ENCODE measurements at places on chromosomes 11 and 22. TPM values are rescaled to one million over a fixed set of nuclear protein-coding genes. Genes with fewer than 3 reads are reported as not detected.

- no peak overlapping the region for H3K4me3 ChIP-seq
- H3K4me1 ChIP-seq: no peaks in the 10 kb centered on the region
- DNase-seq: no peak
- no peaks in the 10 kb centered on the region for H3K27me3 ChIP-seq
Measured at GRCh38 chr22:49616356-49617231, 211.1 kb downstream of the BRD1 start.

DNA sequence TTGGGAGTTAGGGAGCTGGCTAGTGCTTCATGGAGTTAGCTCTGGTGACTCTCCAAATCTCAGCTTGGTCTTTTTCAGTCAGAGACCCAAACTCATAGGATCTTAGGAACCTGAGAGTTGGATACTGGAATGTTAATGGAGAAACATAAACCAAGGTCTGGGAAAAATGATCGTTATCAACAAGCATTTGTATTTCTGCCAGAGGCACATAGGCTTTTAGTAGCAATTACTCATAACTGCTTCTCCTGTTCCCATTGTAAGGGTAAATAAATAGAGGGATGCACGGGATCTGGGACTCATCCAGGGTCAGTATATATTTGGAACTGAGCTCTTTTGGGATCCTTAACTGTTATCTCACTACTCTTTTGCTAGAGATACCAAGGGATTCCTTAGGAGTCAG is 4.8 kb downstream of the BARX2 start:
- DNase-seq: no peak
- H3K4me3 ChIP-seq: no peak overlapping the region
- H3K27me3 ChIP-seq: peaks cover 51% of the 10 kb centered on the region
- H3K4me1 ChIP-seq: peaks cover 7% of the 10 kb centered on the region

DNA sequence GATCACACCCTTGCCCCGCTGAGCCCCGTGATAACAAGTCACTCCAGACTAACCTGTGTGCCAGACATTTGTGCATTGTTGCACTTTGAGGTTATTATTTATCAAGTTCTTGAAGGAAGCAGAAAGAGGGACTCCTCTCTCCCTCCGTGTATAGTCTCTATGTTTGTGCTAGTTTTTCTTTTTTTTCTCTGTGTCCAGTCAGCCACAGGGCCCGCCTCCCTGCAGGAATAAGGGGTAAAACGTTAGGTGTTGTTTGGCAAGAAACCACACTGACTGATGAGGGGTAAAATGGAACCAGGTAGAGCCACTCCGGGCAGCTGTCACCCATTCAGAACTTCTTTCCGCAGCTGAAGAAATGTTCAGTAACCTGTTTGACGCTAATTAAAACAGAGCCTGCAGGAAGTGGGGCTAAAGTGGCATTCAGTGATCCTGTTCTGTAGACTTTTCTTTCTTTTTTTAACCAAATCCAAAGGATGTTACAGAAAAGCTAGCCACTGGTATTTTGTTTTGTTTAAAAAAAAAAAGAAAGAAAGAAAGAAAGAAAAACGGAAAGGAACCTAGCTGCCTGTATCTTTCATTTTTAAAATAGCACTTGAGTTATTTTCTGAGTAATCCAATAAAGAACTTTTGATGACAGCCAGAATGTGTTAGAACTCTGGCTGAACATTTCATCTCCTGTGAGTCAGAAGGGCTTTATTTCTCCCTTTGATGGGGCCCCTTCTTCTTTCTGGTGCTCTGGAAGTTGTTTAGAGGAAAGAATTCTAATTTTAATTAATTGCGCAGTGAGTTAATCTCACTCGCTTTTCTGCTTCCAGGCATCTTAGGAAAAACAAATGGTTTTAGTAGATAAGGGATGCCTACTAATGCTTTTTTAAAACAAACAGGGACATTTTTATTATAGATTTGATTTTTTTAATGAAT is 58.2 kb downstream of the COMMD9 start:
- H3K36me3 ChIP-seq: no peaks in the 10 kb centered on the region
- no peak overlapping the region for H3K27ac ChIP-seq
- peaks cover 5% of the 10 kb centered on the region for H3K27me3 ChIP-seq
- no peaks in the 10 kb centered on the region for H3K4me1 ChIP-seq
- H3K4me3 ChIP-seq: no peak overlapping the region

DNA sequence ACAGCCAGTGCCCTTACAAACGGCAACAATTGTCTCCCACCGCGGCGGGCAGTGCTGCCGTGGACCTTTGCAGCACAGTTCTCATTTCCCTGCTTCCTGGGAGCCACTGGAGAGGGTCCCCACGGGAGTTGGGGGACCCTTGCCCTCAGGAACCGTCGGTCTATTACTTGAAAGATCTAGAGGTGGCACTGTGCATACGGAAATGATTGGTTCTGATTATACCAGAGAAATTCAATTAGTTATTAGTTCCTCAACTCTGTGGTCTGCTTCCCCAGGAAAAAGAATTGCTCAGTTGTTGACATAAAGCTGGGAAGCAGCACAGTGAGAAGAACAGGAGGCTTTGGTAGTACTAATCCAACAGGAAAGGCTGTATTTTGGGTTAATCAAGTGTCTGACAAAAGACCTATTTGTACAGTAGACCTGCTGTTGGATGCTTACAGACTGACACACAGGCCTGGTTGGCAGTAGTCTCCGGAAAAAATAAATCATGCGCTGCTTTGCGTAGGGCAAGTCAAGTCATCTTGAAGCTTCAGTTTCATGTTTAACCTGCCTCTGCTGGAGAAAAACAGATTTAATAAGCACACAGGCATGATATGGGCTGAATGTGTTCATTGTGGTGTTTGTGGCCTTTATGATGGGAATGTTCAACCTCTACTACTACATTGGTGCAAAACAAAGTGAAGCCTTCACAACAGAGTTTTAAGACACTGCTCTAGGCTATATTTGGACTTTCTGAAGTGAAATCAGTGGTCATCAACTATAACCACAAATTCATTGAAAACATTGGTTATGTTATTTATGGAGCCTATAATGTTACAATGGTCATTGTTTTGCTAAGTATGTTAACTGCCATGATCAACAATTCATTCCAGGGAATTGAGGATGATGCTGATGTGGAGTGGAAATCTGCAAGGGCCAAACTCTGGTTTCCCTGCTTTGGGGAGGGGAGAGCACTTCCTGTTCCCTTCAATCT is 54.6 kb upstream of the SC5D start:
- peaks cover 22% of the 10 kb centered on the region for H3K4me1 ChIP-seq
- H3K36me3 ChIP-seq: no peaks in the 10 kb centered on the region
- H3K4me3 ChIP-seq: no peak overlapping the region

GRCh38 chr11:119774172-119774763 is 45.3 kb upstream of the NECTIN1 start:
- H3K4me3 ChIP-seq: no peak overlapping the region
- peak; percentile 40 for DNase-seq
- no peak overlapping the region for H3K27ac ChIP-seq
- H3K27me3 ChIP-seq: no peaks in the 10 kb centered on the region
- H3K36me3 ChIP-seq: no peaks in the 10 kb centered on the region
- H3K4me1 ChIP-seq: no peaks in the 10 kb centered on the region

- H3K27ac ChIP-seq: no peak overlapping the region
- DNase-seq: peak; percentile 67
- H3K36me3 ChIP-seq: no peaks in the 10 kb centered on the region
- no peak overlapping the region for H3K4me3 ChIP-seq
Measured at GRCh38 chr11:65468874-65469333, 29.9 kb upstream of the MALAT1 start.

DNA sequence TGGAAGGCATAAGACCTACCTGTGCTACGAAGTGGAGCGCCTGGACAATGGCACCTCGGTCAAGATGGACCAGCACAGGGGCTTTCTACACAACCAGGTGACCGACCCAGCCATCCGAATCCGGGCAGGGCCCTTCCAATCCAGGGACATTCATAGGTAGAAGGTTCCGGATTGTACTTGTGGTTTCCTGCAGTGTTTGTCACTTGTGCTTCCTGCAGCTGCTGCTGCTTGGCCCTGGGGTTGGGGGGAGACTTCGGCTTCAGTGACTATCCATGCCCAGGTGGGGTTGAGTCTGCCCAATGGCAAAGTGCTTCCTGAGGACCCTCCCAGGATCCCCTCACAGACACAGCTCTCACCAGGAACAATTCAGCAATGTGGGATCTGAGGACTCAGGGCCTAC is 2.2 kb downstream of the APOBEC3A start:
- no peak overlapping the region for H3K27ac ChIP-seq
- H3K4me3 ChIP-seq: no peak overlapping the region
- H3K36me3 ChIP-seq: no peaks in the 10 kb centered on the region
- peaks cover 17% of the 10 kb centered on the region for H3K4me1 ChIP-seq
- peak; percentile 14 for DNase-seq
- H3K27me3 ChIP-seq: no peaks in the 10 kb centered on the region

GRCh38 chr11:61826930-61827570 is 1.1 kb upstream of the FADS2 start:
- H3K4me3 ChIP-seq: peak overlapping the region; percentile 85
- peaks cover 34% of the 10 kb centered on the region for H3K4me1 ChIP-seq
- peaks cover 6% of the 10 kb centered on the region for H3K27me3 ChIP-seq
- peak; percentile 10 for DNase-seq
- H3K36me3 ChIP-seq: peaks cover 6% of the 10 kb centered on the region

- no peaks in the 10 kb centered on the region for H3K36me3 ChIP-seq
- H3K27me3 ChIP-seq: peaks cover 2% of the 10 kb centered on the region
- H3K4me3 ChIP-seq: no peak overlapping the region
- no peak overlapping the region for H3K27ac ChIP-seq
- no peak for DNase-seq
Measured at GRCh38 chr11:119614222-119615002, 114.6 kb downstream of the NECTIN1 start.

- DNase-seq: no peak
- H3K4me3 ChIP-seq: no peak overlapping the region
- H3K36me3 ChIP-seq: no peaks in the 10 kb centered on the region
- no peaks in the 10 kb centered on the region for H3K4me1 ChIP-seq
- no peaks in the 10 kb centered on the region for H3K27me3 ChIP-seq
- no peak overlapping the region for H3K27ac ChIP-seq
Measured at GRCh38 chr11:38796281-38796680, 2198.2 kb upstream of the RAG2 start.

DNA sequence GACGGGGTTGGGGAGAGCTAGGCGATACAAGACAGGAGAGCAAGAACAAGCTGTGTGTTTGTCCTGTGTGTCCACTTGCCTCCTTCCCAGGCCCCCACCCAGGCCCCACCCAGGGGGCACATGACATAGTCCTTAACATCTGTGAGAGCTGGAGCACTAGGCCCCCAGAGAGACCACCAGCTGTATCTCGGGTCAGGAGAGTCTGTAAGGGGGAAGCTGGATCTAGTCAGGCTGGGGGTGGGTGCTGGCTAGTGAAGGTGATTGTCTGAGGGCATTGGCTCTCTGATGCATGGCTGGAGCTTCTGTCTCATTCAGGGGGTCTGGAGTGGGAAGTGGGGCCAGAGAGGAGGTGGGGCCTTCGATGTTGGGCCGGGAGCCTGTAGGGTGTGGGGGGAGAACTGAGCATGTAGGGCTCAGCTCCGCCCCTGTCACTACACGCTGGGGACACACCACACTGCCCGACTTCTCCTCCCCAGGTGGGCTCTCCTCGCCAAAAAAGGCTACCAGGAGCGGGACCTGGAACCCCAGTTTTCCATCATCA is 571 bp downstream of the P2RX6 start:
- no peak for DNase-seq
- H3K4me3 ChIP-seq: no peak overlapping the region
- H3K4me1 ChIP-seq: peaks cover 16% of the 10 kb centered on the region
- no peaks in the 10 kb centered on the region for H3K36me3 ChIP-seq
- peaks cover 4% of the 10 kb centered on the region for H3K27me3 ChIP-seq

DNA sequence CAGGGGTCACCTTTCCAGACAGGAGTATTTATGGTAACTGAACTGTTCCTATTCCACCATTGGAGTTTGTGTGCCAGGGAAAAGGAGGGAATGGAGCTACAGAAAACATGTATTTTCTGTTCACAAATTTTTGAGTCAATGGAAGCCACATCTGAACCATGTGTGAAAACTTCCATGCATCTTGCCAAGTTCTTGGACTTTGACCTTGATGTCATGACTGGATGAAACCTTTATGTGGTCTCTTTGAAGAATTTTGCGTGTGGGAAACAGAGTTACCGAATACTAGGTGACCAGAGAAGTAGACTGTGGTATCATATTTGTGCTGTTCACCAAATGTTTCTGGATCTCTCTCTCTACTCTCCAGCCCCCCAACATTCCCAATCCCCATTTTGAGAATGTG is 104.8 kb downstream of the CD44 start:
- no peak overlapping the region for H3K27ac ChIP-seq
- no peak for DNase-seq
- H3K27me3 ChIP-seq: peaks cover 6% of the 10 kb centered on the region
- H3K4me1 ChIP-seq: peaks cover 48% of the 10 kb centered on the region
- H3K4me3 ChIP-seq: no peak overlapping the region

The NLRP14 gene
- total RNA-seq: not detected

The CD3G gene
- total RNA-seq: 268 TPM

The CAPRIN1 gene
- 221 TPM for total RNA-seq

The DERL3 gene
- total RNA-seq: 9.9 TPM

The FOXR1 gene
- not detected for total RNA-seq

Data from activated CD4-positive, alpha-beta T cell treated with anti-CD3 and anti-CD28 coated beads, Interleukin-2, amount 10 ng/mL, durations not matched to agents 7 days and 5 days (primary cell).